Naive thymus-derived CD8-positive, alpha-beta T cell (primary cell): ENCODE measurements at places on chromosomes 5 and 9.
A peak's percentile ranks its signal among the peaks of the same experiment; 100 is the strongest.

GRCh38 chr5:113742176-113742575 lies 228.7 kb downstream of the YTHDC2 start:
- DNase-seq, result no peak

GRCh38 chr5:169029661-169030274 lies 271.2 kb downstream of the SLIT3 start:
- no peak for DNase-seq

DNA sequence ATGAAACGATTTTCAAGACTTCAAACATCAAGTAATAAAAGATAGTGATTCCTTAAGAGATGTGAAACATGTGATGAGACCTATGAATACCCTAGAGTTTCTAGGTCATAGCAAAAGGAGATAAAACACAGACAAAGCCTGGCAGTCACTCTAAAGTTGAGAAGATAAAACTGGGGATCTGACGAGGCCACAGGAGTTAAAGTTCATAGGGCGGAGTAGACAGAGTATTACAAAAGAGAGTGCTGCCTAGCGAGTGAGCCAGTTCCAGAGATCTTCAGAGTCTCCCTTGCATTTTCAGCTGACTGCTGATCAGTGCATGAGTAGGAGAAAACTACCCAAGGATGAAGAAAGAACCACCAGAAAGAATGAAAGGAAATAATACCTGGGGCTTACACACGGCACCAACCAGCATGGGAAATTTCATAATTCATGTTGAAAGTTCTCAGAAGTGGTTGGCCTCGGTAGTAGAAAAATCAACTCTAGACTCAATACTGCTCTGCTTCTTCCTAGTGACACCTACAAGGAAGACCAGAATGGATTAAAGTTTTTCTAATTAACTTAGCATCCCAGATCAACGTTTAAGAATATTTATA lies 30.4 kb downstream of the FBXO4 start:
- DNase-seq, result no peak

GRCh38 chr9:124769549-124770358 lies 1.4 kb downstream of the NR6A1 start:
- no peak for DNase-seq

GRCh38 chr5:173925449-173926071 lies 37.4 kb downstream of the CPEB4 start:
- peak; percentile 15 for DNase-seq

GRCh38 chr5:108503986-108504385 lies 122.1 kb upstream of the FBXL17 start:
- no peak for DNase-seq

- DNase-seq, result no peak
These were observed 202.4 kb downstream of the FANCC start for GRCh38 chr9:95115104-95115503.

DNA sequence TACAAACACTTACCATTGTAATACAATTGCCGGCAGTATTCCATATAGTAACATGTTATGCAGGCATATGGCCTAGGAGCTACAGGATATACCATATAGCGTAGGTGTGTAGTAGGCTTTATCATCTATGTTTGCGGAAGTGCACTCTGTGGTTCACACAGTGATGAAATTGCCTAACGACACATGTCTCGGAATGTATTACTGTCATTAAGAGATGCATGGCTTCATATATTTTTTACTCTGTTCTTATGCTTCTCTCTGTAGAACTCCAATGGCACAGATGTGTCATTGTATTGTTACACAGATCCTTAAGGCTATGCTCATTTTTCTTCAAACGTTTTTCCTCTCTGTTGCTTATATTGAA lies 19.2 kb upstream of the ANKRD18A start:
- DNase-seq, result no peak

DNA sequence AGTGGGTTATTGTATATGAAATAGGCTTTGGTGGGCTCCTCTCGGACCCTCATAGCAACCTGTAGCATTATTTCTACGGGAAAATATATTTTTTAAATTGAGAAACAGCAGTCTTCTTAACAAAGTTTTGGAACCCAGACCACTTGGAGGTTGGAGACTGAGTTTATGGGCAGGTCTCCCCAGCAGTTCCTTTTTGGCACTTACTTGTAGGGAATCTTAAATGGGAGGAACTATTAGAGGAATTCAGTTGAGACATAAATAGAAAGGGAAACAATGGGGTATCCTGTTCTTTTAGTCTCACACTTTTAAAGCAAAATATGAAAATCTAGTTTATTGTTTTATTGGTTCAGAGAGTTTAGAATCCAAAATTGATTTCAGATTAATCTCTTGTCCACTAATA lies 111.5 kb downstream of the TRIO start:
- DNase-seq, result no peak

- DNase-seq, result no peak
These were observed 6.7 kb downstream of the DDX31 start for GRCh38 chr9:132663117-132663516.

- DNase-seq, result no peak
These were observed 3.4 kb downstream of the CEMIP2 start for GRCh38 chr9:71764891-71765290.

DNA sequence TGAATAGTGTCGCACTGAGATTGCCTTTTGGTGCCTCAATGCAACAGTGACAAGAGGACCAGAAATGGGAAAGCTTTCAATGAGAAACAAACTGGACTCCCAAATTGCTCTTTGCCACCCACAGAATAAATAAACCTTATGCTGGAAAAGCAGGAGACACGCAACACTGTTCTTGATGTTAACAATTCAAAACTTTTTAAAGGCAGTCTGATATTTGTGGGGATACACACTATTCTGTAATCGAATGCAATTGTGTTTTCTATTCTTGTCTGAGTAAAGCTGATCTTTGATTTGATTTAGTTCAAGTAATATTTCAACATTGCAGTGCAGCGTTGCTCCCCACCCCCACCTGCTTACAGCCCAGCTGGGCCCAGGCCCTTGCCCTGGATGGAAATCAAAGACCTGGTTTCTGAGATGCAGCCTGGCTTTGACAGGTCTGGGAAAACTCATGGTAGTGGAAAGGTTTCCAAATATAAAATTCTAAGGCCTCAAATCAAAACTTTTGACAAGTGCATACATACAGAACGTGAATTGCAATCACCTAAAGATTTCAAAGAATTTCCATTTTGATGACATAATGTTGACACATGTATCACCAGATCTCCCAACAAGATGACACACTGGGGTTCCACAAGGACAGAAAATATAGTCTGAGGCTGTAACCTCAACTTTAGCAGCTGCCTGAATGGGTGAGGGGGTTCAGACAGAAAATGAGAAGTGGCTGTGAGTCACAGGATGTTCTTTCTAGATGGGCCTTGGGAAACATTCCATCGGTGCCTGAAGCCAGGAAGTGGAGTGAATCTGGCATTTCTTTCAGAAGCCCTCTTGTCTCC lies 55.1 kb downstream of the ABCA1 start:
- DNase-seq, result no peak

DNA sequence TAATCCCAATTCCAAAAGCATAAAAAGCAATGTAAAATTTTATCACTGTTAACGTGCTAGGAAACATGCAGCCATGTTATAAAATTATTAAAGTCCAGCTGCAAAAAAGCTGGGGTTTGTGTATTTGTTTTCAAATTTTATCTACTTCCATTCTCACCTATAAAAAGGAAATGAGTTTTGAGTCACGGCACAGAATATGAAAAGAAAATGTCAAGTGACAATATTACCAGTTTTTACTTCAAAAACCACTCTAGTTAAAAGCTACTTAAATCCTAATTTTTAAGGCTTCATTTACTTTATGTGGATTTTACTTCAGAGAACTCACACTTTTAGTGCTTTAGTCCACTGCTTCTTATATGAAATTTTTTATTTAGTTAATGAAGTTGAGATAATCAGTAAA lies 72.7 kb upstream of the IFNE start:
- DNase-seq, result no peak

GRCh38 chr9:84513979-84514378 lies 155.6 kb upstream of the NTRK2 start:
- no peak for DNase-seq

DNA sequence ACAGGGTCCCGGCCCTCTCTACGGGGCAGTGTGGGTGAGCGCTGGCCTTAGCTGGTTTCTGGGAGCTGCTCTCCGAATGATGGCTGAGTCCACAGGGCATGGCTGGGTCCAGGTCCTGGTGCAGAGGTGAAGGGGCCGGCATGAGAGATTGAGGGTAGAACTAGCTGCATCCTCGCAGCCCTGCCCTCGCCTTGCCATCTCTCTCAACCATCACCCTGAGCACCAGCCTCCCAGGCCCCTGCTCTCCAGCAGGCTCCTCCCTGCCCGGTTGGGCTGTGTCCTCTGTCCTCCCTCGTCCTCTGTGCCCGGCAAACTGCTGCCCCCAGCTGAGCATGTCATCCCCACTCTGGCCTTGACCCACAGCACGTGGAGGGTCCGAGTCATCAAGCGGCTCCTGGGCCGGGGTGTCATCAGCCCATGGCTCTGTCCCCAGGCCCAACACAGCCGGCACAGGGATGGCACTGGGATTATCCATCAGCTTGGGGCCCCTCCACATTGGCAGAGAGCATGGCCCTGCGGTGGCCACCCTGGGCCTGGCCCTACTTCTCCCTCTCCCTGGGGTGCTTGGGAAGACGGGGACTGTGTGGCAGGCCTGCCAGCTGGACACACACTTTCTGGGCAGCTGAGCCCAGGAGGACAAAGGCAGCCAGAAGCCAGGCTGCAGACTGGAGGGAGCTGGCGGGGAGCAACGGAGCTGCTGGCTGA lies 8.4 kb downstream of the FLT4 start:
- DNase-seq, result no peak

DNA sequence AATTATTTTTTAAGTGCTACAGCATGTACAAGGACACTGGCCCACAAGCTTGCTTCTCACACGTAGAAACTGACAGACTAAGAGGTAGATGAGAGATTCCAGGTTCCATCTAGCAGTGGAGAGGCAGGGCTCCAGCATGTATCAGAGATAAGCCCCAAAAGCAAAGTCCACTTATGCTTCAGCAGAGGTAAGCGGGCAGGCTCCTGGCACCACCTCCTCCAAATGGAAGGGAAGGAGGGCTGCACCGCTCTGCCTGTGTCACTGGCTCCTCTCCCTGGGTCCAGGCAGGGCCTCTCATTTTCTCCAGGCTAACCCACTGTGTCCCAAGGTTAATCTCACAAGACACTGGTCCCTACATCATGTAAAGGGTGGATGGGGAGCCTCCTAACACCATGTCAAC lies 15.9 kb downstream of the GRHPR start:
- DNase-seq, result no peak

- DNase-seq, result no peak
These were observed 32.4 kb downstream of the INSL4 start for GRCh38 chr9:5263351-5264218.

DNA sequence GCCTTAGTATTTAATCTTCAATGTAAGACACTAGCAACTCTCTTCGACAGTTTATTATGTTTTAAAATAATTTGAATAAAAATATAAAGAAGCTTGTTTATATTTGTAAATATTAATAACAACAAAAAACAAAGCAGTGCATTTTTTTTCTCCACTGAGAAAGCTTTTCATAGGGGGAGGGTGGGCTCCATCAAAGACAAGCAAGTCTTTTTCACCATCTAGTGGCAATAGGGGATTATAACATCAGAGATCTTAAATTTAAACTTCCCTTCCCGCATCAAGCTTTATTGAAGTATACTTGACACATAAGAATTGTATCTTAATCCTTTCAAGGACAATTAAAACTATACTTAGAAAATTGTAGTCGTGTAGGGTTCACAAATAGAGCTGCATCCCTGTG lies 9.3 kb upstream of the OR13F1 start:
- DNase-seq, result no peak
